ENCODE measurements at places on chromosomes 5 and 9. TPM values are rescaled to one million over a fixed set of nuclear protein-coding genes. Genes with fewer than 3 reads are reported as not detected.
A peak's percentile ranks its signal among the peaks of the same experiment; 100 is the strongest.

DNA sequence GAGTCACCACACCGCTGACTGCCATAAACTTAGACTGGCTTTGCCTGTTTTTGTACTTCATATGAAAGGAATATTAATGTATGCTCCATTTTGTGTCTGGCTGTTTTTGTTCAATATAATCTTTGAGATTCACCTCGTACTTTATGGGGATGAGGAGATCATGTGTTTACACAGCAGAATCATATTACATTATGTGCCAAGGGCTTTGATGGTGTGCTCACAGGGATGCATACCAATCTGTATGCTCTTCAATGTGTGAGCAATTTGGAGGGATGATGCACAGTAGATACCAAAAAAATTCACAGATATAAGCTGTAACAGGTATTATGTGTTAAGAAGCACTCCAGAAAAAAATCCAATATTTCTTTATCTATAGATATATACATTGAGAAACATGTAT, 113.7 kb downstream of the GABRB2 start:
- no peak for DNase-seq

- DNase-seq = no peak
Measured at GRCh38 chr5:173670791-173671120, 54.3 kb upstream of the BOD1 start.

DNA sequence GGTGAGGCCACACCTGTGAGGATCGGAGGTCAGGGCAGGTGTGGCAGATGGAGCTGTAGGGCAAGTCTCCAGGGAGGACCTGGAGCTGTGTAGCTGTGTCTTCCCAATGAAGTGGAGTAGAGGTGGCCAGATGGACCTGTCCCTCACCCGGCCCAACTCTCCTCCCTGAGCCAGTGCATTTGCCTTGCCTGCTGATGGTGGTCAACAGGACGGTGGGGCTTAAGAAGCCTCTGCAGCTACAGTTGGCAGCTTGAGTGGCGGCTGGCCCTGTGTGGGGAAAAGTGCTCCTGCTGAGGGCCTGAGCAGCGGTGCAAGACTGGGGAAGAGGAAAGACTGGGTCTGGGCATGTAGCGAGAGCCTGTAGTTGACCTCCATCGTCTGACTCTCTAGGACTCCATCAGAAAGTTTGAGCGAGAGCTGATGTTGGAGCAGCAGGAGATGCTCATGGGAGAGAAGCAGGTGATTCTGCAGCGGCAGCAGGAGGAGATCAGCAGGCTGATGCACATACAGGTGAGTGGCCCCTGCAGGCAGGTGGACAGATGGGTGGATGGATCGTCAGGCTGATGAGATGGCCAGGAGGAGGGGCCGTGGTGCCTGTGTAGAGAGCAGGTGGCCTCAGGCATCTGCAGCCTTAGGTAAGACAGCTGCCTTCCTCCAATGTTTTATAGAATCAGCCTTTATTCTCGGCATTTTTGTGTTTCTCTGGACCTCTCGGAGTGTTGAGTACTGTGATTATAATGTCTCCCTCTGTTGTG, 24.9 kb downstream of the PITX1 start:
- DNase-seq = no peak

DNA sequence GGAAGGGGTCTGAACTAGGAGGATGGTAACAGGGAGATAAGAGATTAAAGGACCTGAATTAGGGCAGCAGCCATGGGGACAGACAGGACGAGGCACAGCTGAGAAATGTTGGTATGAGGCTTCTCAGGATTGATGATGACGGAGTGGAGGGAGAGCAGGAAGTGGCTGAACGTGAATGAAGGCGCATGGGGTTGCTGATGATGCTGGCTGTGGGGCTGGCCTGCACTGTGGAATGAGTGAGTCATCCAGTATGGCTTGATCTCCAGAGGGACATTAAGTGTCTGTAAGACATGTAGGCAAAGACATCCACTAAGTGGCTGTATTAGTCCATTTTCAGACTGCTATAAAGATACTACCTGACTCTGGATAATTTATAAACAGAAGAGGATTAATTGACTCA, 256.4 kb downstream of the ICE1 start:
- DNase-seq = no peak

DNA sequence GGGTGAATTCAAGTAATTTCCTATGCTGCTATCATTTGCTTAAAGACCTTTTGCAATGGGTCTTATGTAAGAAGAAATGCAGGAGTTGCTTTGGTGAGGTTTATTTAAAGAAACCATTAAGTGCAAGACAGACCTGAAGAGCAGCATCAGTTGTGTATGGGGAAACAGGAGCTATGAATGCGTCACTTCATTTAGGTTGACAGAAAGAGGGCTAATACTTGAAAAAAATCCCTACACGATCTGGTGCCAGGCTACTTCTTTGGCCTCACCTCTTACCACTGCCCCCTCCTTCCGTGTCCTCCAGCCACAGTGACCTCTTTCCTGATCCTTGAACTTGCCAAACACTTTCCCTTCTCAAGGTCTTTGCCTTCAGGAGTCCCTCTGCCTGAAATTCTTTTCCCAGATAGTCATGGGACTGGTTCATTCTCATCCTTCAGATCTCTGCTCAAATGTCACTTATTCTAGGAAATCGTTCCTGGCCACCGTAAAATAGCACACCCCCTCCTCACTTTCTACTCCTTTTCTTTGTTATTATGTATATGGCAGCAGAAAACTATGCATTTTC, 1.4 kb upstream of the JAK2 start:
- no peak for DNase-seq

DNA sequence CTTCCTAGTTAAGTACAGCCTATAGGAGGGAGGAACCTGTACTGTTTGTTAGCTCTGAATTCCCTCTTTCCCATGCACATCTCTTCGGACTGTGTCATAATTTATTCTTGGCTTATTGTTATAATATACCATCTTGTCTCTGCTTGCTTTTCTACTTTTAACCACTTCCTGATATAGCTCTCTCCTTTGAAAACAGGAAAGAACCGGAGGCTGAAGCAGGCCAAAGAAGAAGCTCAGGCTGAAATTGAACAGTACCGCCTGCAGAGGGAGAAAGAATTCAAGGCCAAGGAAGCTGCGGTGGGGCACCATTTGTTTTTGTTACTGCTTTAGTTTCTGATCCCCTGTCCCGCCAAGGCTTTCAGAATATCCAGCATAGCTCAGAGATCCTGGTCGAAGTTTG, 4.8 kb downstream of the ATP6V1G1 start:
- peak; percentile 43 for DNase-seq

DNA sequence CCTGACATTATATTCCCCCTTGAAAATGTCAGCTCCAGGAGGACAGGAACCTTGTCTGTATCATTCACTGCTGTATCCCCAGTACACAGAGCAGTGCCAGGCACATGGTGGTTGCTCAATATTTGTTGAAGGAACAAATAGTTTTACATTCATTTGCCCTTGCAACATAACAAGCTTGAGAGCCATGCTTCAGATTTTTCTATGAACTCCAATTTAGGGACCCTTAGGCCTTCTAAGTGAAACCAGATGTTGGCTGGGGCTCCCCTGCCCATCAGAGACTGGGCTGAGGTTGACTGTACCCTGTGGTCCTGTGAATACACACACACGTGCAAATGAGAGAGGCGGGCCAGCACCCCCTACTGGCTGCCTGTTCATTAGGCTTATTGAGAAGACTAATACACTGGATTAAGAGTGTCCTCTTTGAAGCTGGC, 214.9 kb upstream of the WWC1 start:
- DNase-seq = peak; percentile 65

Gene CCL27
- polyA plus RNA-seq = 1.4 TPM

DNA sequence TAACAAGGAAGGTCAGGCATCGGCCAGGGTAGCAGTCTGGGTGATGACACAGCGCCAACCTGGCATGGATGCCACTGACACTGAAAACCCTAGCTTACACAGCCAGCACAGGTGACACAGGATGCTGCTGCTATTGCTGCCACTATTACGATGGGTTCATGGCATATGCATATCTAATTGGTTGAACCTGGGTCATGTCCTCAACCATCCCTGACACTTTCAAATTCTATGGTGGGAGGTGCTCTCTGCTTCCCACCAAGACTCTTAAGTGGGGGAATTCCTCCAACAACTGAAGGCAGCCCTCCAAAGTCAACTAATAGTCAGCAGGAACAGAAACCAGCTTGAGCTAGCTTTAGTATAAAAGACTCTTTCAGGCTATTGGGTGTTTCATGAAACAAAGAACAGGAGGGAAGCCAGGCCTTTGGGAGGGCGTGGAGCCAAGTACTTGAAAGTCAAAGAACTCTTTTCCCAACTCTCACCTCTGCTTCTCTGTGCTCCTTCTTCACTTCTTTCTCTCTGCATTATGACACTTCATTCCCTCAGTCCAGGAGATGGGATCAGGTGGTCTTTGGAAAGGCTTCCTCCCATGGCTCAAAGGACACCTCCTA, 21.3 kb downstream of the PTTG1 start:
- no peak for DNase-seq

DNA sequence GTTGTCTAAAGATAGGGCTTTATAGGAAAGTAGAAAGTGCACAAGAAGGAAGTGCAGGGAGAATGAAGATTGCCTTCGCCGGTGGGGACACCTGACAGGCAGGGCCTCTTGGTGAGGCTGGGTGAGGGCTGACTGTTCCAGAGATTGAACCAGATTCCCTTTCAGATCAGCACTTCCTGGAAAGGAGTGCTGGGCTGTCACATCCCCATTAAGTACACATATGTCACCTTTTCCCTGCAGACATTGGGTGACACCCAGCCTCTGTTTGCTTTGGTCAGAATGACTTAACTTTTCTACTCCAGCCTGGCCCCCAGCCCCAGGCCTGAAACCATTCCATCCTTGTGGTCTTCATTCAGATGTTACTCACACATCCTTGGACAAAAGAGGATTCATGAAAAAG, 7.4 kb upstream of the SHROOM1 start:
- DNase-seq = no peak

GRCh38 chr5:68181039-68181599, 34.4 kb upstream of the PIK3R1 start:
- DNase-seq = no peak

Gene TOR4A
- polyA plus RNA-seq = 2.1 TPM

DNA sequence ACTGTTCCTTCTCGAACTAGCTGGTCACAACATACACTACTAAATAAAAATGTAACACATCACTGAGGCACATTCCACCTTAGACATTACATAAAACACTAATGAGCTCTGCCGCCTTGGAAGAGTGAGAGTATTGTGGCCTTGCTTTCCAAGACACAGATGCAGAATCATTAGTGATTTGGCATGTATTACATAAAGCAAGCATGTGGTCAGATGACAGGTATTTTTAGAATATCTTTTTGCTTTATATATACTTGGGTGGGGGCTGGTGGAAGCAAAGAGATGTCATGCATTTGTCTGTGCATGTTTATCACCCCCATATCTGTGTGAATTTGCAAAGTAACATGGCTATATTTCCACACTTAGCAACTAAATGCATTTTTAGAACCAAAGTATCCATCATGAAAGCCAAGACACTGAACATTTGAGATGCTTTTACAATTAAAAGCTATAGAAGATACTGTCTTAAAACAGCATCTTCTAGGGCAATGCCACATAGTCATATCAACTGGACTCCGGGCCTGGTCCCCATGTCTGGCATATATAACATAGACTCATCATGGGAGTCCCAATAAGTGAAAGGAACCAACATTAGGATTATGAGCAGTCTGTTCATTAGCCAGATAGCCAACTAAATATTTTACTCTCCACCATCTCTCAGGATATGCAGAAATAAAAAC, 213.5 kb downstream of the MEF2C start:
- no peak for DNase-seq

DNA sequence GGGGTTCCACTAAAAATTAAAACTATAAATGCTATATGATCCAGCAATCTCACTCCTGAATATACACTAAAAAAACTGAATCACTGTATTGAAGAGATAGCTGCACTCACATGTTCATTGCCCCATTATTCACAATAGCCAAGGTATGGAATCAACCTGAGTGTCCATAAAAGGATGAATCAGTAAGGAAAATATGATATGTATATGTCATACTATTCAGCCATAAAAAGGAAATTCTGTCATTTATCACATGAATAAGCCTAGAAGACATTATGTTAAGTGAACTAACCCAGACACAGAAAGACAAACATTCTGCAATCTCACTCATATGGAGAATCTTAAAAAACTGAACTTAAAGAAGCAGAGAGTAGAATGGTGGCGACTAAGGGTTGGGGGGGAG, 1376.2 kb upstream of the CDH9 start:
- no peak for DNase-seq

- DNase-seq = no peak
Measured at GRCh38 chr5:103542441-103542840, 20.1 kb downstream of the NUDT12 start.

- DNase-seq = no peak
Measured at GRCh38 chr9:112864403-112864802, 26.3 kb downstream of the SLC46A2 start.

GRCh38 chr5:74648835-74649293, 8.3 kb upstream of the ENC1 start:
- DNase-seq = peak; percentile 43

DNA sequence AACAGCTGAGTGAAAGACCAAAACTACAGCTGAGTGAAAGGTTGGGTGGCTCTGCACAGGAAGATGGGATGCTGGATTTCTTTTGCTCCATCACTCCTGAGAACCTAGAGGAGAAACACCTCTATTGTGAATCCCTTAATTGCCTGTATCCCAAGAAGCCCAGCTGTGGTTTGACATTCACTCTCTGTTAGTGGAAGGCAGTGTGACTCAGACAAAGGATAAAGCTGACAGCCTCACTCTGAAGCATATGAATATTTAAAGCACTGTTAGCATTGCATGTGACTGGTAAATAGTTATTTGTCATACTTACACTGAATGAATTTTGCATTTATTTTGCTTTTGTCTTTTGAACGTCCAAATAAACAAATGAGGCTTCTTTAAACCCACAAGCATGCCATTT, 367.1 kb upstream of the RIOK2 start:
- no peak for DNase-seq

- no peak for DNase-seq
Measured at GRCh38 chr9:131525643-131526565, 5.2 kb downstream of the UCK1 start.

Gene EQTN
- polyA plus RNA-seq = 44.9 TPM

DNA sequence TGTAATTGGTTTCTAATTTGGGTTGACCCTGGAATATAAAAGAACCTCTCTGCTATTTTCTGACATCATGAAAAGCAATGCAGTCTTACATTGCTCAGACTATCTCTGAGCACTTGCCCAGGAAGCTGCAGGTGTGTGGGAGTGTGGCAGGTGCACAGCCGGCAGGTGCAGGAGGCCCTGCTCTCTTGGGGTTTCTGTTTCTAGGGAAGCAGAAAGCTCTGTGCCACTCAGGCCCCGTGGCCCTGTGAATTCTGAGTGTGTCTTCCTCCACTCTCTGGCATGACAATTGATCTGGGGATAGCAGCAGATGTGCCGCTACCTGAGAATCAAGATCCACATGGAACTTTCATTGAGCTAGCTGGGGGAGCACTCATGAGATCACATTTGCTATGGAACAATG, 45.7 kb upstream of the IRX2 start:
- DNase-seq = no peak

Gene PAXX
- polyA plus RNA-seq = 25.9 TPM

DNA sequence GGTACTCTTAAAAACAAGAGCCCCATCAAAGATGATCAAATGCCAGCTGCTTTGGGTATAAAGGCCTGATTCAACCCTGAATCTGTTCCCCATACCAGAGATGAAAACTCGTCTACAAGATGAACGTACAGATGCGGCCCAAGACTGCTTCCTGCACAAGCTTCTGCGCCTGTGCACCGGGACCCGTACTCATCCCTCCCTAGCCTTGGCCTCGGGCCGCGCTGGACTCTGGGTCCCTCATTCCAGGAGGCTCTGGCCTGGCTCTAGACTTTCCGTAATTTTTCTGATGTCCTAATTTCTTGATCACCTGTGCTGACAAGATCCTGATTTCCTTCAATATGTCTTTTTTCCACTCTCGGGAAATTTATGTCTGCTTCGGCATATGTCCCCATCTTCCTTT, 612.3 kb downstream of the BNC2 start:
- peak; percentile 21 for DNase-seq
